Fibroblast of skin of right quadriceps (primary cell): ENCODE measurements at places on chromosomes 7 and 10.

DNA sequence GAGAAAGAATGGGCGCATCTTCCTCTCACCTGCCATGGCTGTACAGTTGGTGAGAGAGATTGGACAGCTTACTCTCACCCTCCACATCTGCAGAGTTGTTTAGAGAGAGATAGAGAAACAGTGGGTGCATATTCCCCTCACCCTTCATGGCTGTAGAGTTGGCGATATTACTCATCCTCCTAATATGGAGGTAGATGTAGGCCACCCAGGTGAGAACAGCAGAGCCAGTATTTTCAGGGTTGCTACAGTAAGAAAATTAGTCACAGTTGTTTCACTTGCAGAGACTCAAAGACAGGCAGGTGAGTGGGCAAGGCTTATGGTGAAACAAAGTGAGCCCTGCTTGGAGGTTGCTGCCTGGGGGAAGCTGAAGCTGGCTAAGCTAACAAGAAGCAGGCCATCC is 65.0 kb upstream of the PFKP start:
- DNase-seq, result no peak

GRCh38 chr7:6416516-6417145 is 31.1 kb downstream of the DAGLB start:
- no peak for DNase-seq

DNA sequence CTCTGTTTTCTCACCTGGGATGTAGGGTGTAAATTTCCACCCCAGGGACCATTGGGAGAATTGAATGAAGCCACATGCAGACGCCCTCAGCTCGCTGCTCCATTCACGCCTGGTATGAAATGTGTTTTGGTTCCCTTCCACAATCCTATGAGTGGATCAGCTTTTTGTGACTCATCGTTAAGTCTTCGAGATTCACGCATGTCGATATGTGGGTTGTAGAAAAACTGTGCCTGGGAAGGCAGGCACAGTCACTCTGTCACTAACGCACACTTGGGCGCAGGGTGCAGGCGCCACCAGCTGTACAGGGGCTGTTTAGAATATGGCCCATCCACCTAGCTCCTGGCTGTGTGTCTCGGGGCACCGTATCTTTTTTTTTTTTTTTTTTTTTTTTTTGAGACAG is 64.2 kb upstream of the SH2B2 start:
- DNase-seq, result peak; percentile 31

DNA sequence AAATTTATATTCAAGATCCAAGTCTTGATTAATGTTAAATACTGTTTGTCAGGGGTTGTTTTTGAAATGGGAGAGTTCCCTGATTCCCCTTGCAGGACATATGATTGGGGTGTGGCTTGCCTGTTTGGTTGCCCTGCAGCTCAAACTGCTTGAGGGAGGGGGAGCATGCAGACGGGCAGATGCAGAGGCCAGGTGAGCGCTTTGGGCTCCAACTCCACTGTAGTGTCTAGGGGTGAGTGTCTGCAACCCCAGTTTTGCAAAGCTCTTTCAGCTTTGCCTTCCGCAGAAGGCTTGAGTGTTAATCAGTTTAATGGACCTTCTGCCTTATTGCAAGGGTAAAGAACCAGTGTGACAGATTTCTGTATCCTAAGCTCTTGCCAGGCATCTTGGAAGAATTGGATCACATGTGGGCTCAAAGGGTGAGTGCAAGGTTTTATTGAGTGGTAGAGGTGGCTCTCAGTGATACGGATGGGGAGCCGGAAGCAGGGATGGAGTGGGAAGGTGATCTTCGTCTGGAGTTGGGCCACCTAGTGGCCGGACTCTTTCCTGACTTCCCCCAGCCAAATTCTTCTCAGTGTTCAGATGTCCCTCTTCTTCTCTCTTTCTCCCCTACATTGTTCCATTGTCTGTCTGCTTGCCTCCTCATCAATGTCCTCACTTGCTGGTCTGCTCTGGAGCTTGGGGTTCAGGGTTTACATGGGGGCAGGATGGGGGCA is 479.7 kb downstream of the ATRNL1 start:
- no peak for DNase-seq

- DNase-seq, result no peak
Measured at GRCh38 chr7:1377111-1377909, 82.0 kb downstream of the MICALL2 start.

DNA sequence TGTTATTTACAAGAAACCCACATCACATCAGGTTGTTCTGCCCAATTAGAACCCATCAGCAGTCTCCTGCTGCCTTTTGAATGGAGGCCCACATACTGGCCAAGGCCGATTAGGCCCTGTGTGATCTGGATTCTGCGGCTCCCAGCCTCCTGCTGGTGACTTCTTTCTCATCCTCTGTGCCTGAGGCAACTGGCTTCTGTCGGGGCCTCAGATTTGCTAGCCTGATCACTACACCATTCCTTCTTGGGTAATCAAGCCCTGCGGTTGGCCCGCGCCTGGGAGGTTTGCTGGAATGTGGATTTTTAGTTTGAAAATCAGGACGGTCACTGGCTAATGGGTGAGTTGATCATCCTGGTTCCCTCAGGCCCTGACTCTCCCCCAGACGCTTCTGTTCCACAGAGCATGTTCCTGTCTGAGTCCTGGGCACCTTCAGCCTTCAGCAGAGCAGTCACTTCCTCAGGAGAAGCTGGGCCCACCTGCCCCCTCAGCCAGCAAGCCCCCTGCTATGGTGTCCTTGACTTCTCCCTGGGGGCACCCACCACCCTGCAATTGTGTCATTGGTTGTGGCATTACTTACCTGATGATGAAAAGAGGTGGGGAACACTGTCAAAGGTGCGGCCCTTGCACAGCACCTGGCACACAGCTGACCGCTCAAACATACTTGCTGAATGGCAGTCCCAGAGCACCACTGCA is 207.6 kb downstream of the PHTF2 start:
- DNase-seq, result no peak

- DNase-seq, result no peak
Measured at GRCh38 chr10:75623310-75624093, 192.1 kb downstream of the LRMDA start.

- peak; percentile 7 for DNase-seq
Measured at GRCh38 chr7:116139807-116140206, 70.5 kb upstream of the TES start.

- DNase-seq, result peak; percentile 39
Measured at GRCh38 chr10:110686949-110687348, 42.8 kb downstream of the RBM20 start.

DNA sequence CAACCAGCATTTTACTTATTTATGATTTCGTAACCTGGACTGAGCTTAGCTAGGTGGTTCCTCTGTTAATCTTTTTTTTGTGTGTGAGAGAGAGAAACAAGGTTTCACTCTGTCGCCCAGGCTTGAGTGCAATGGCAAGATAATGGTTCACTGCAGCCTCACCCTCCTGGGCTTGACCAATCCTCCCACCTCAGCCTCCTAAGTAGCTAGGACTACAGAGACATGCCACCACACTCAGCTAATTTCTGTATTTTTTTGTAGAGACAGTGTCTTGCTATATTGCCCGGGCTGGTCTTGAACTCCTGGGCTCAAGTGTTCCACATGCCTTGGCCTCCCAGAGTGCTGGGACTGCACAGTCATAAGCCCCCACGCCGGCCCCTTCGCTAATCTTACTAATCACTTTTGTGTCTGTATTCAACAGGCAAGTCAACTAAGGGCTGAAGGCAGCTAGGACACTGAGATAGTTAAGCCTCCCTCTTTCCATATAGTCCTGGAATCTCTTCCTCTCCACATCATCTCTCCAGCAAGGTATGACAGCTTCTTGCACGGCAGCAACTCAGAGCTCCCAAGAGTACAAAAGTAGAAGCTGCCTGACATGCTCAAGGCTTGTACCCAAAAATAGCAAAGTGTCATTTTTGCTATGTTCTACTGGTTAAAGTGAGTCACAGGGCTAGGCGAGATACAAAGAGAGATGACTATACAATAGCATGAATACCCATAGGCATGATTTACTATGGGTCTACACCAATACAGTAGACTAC is 11.3 kb downstream of the KMT2C start:
- peak; percentile 38 for DNase-seq

DNA sequence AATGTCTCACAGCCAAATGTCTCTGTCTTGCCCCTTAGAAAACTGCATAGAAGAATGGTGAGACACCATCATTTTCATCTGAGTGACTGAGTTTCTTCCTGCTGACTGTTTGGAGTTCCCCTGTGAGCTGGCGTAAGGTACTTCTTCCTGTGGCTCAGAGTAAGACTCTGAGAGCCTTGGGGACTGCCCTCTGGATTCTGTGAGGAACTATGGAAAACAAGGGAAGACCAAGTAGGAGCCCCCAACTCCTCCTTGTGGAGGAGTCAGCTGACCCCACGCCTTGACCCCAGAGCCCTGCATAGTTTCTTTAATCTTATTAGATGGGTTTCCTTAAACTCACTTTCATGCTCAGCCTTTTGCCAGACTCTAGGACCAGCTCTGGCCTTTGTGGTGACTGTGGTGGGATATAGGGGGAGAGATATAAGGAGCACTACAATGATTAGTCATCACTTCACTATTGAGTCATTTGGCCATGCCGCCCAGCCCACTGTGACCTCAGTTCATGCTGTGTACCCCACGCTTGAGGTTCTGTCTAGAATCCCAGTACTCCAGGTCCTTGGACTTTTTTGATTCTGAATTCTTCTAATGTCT is 51.8 kb upstream of the FAM133B start:
- peak; percentile 73 for DNase-seq

- no peak for DNase-seq
Measured at GRCh38 chr7:17331891-17332501, 33.5 kb downstream of the AHR start.

GRCh38 chr7:3733541-3734140 is 432.6 kb downstream of the SDK1 start:
- no peak for DNase-seq

GRCh38 chr7:19318287-19318686 is 173.1 kb upstream of the FERD3L start:
- DNase-seq, result no peak
